Stimulated activated CD4-positive, alpha-beta T cell treated with anti-CD3 and anti-CD28 coated beads, Interleukin-1b, Interleukin-23, amount 100 ng/mL, for 1 hour (primary cell): ENCODE measurements at places on chromosomes 11 and 22.

- no peak for DNase-seq
Observed at GRCh38 chr11:78432956-78433355, 15.3 kb upstream of the GAB2 start.

DNA sequence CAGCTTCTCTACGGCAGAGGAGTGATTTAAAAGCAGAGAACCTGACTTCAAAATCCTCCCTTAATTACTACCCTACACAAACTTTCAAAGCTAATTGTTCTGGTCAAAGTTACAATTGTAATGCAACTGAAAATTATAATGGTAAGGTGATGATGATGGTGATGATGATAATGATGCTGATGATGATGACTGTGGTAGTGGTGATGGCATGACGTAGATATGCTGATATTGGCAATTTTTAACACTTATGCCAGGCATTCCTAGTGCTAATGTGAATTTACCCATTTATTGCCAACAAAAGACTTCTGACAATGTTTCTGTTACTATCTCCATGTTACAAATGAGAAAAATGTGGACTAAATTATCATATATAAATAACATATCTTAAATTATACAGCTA, 1831.1 kb downstream of the LRRC4C start:
- no peak for DNase-seq

GRCh38 chr11:24755260-24755839, 258.5 kb downstream of the LUZP2 start:
- no peak for DNase-seq

DNA sequence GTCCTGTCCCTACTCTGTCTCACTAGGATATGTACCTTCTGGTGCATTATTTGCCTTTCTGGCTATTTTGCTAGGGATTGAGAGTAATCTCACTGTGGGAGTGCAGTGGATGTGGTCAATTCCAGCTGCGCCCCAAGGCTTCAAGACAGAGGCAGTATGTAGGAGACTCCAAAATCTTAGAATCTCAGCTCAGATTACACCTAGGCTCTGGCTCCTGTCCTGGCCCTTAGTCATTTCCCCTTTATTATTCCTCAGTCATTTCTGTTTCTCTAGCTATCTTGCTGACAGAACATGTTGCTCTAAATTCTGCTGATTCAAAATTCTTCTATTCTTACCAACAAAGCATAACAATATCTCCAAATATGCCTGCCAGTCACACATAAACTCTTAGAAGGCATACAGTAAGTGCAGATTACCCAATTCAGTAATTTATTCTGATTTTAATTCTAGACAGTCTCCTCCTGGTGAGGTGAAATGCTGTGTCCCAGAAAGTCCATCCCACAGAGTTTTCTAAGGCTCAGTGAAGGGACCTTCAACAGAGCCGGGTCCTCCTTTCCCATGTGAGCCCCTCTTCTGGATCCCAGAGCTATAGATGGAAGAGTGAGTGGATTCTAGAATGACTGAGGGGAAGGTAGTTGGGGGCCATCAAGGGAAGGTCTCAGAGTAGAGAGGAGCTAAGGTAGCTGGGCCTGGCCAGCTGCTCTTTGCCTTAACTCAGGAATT, 24.3 kb upstream of the GLYATL1 start:
- DNase-seq, result no peak

- no peak for DNase-seq
Observed at GRCh38 chr11:12239396-12239795, 129.0 kb downstream of the MICAL2 start.

DNA sequence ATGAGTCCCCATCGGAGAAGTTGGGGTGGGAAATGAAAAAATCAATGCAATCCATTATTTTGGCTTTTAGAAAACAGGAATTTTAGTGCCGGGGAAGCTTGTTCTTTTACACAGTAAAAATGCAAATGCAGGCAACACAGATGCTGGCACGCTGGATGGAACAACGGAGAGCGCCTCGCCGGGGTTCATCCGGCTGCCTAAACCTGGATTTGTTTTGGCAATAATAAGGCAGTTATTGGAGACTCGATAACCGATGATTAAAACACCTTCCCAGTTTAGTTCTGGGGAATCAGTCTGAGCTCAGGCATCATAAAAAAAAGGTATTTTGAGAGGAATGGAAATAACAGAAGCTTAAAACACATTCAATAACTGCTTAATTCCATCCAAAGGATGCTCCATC, 2.9 kb downstream of the DSCAML1 start:
- no peak for DNase-seq

GRCh38 chr11:111531687-111532364, 8.7 kb upstream of the LAYN start:
- no peak for DNase-seq

DNA sequence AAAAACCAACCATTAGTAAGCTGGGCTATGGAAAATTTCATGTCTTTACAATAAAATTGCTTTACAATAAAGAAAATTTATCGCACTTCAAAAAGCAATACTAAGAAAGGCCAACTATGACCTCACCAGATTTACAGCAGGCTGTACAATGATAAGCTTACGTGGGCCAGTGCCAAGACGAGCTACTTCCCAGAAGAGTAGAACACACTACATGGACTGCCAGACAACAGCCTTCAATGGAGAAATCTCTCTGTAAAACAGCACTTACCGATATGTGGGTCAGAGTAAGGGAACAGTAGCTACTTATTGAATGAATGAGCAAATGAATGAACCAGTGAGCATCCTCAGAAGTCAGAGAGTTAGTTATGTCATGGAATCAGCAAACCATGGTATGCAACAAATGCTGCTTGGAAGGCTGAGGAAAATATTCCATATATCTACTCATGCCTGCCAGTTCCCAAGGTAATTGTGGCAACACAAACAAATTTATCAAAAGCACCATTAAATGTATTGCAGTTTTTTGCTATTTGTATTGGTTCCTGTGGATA, 74.4 kb downstream of the SLC36A4 start:
- no peak for DNase-seq

- DNase-seq, result no peak
Observed at GRCh38 chr11:112241486-112241885, 15.3 kb downstream of the PTS start.

DNA sequence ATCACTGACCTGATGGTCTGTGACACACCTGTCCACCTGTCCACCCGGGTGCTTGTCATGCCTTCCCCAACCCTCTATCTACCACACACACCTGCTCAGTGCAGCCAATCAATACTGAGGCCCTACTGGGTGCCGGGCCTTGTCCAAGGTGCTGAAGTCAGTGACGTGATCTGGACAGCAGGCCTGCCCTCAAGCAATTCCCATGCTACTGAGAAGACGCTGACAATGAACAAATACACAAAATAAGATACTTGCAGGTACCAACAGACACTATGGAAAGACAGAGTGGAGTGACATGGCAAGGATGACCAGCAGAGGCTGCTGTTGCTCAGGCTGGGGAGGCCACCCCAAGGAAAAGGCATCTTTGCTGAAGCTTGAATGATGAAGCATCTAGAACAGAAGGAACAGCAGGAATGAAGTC, 21.2 kb downstream of the PLAAT3 start:
- DNase-seq, result no peak

- DNase-seq, result no peak
Observed at GRCh38 chr22:26579331-26579886, 10.5 kb downstream of the TPST2 start.

- no peak for DNase-seq
Observed at GRCh38 chr11:69524991-69525411, 43.5 kb downstream of the LINC01488 start.

DNA sequence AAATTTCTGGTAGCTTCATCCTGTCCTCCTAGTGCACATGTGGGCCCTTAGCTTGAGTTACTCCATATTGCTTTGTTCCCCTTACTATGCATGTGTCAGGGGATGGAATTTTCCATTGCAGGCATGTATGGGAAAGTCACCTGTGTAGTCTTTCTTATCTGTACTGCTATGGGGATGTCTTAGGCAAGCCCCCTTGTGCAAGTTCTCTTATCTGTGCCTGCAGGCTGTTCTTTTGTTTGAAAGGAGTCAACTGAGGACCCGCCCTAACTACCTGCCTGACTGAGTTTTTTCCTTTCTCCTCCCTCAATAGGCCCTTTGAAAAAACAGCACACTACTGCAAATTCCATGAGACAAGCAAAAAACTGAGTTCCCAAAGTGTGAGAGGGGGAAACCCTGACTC, 8.7 kb downstream of the OR8K5 start:
- no peak for DNase-seq

DNA sequence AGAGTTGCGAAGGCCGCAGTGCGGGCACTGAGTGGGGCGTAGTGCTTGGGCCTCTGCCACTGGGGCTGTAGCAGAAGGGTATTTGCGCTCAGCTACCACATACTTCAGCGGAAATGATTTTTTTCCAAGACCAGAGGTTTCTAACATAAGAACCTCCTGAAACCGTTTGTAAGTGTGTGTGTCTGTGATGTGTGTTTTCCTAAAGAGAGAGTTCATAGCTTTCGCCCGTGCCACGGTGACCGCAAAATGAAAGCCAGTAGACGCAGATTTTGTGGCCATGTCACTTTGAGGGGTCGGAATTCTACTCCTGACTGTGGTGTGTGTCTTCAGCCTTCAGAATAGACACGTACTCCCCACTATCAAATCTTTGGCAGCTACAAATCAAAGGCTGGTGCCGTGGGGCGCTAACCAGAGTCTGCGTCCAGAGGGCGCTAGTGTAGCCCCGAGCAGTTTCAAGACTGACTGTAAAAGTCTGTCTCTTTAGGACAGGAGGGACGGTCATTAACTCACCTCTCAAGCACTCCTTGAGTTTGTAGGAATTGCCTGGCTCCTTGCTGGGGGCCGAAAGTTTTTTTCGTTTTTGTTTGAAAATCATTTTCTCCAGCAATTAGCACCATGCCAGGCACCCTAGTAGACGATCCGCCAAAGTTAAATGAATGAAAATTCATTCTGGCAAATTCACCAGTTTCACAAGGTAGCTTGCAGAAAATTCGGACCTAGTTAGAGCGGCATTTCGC, 2.5 kb upstream of the CALCA start:
- no peak for DNase-seq

- DNase-seq, result no peak
Observed at GRCh38 chr22:37377927-37378326, 49.4 kb downstream of the ELFN2 start.

DNA sequence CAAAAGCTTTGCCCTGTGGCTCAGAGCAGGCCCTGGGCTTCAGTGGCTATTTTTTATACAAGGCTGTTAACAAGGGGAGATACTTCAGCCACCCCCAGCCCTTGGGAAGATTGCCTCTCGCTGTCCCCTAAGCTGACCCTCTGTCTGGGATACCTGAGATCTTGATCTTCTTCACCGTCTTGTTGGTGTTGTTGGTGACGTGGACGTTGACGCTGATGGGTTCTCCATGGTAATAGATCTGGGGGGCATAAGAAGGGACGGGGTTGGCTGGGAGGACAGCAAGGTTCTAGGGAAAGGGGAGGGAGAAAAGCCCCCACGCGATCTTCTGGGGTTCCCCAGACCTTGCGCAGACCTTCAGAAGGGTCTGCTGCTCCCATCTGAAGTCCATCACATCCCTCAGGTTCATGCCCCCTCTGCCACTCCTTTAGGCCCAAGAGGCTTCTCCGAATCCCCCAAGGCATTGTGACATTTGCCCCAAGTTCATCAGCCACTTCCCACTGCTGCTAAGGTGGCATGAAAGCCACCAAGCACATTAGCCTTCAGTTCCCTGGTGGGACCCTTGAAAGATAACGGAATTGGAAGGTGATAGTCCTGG, 36.7 kb downstream of the TPBGL start:
- no peak for DNase-seq

- DNase-seq, result no peak
Observed at GRCh38 chr11:11499300-11499699, 122.5 kb downstream of the GALNT18 start.

- no peak for DNase-seq
Observed at GRCh38 chr11:14230407-14230806, 128.6 kb downstream of the RRAS2 start.

DNA sequence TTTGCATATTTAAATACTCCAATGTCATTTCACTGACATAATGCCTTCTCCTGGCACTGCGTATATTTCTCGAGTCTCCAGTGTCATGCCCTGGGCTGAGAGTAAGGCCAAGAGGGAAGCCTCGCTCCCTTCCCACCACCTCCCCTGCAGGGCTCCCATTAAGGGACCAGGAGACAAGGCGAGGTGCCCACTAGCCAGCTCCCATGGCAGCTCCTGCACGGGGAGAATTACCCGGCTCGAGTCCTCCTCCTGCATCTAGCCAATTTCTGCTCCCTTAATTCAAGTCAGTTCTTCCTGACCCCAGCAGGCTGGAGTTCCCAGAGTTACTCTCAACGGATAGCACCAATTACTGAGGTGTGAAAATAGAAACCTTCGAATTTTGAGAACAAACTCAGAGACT, 31.9 kb downstream of the OPCML start:
- no peak for DNase-seq

DNA sequence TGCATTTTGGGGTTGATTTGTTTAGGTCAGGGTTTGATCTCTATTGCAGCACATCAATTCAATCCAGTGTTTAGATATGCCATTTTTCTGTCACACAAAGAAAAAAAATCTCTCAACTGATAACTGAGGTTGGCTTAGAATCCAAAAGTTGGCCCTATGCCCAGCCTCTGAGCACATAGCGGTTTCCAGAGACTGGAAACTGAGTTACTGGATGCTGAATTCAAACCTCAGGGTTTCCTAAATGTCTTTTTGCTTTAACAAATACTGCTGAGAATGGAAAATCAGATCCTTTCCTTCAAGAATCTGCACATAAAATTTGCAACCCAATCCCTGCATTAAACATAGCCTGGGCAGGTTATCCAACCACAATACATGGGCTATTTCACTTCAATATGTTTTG, 4.0 kb downstream of the P4HA3 start:
- no peak for DNase-seq

DNA sequence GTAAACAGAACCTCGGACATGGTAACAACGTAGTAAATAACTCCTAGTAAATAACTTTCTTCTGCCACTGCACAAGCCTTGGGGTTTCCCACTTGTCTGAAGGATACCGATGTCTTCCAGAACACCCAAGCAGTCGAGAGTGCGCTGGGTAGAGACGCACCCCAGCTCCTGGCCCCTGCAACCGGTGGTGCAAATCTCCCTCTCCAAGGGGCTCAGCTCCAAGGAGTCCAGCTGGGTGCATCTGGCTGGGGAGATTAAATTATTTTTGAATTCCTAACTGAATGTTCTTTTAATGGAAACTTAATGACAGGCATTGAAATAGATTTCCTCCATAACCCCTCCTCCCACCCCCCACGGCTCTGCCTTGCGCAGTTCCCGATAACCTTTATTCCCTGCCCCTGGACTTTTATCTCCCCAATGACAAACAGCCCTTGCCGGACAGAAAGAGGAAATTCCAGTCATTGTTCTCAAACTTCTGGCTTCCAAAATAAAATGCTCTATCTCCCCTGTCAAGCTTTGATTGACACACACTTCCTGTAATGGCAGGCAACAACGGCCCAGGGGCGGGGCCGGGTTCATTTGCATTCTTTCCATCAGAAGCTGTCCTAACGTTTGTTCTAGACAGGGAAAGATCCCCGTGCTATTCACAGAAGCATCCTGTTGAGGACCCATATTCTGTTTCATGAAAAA, 31.2 kb downstream of the KCNJ1 start:
- no peak for DNase-seq

DNA sequence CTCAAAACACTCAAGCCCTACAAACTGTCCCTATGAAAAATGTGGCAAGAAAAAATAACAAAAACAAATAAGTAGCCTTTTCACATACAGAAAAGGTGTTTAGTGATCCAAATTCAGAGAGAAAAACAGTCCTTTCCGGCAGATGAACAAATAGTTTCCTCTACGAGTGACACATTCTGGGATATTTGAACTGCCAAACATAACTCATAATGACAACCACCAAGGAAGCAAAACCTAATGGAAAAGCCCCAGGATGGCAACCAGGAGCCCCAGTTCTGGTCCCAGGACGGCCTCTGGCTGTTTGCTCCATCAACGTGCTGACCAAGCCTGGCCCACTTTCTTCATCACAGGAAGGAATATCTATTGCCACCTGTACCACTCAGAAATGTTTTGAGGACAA, 6.0 kb downstream of the PACSIN2 start:
- no peak for DNase-seq
